ENCODE measurements at places on chromosomes 4 and X.

- DNase-seq = no peak
Observed at GRCh38 chr4:125663896-125664767, 349.4 kb downstream of the FAT4 start.

- DNase-seq = no peak
Observed at GRCh38 chr4:123469245-123469644, 72.7 kb downstream of the SPRY1 start.

GRCh38 chr4:10009861-10010500 lies 11.3 kb downstream of the SLC2A9 start:
- no peak for DNase-seq

- no peak for DNase-seq
Observed at GRCh38 chr4:82680834-82681233, 117.8 kb downstream of the SCD5 start.

DNA sequence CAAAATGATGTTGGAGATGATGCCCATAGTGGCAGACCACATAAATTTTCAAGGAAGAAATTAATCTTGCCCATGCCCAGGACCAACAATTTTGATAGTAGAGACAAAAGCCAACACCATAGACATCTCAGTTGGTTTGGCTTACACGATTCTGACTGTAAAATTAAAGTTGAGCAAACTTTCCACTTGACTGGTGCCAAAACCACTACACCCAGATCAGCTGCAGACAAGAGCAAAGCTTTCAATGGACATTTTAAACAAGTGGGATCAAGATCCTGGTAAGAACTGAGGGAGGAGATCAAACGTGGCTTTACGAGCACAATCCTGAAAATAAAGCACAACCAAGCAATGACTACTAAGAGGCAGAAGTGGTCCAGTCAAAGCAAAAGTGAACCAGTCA lies 90.7 kb downstream of the PAPSS1 start:
- DNase-seq = no peak

DNA sequence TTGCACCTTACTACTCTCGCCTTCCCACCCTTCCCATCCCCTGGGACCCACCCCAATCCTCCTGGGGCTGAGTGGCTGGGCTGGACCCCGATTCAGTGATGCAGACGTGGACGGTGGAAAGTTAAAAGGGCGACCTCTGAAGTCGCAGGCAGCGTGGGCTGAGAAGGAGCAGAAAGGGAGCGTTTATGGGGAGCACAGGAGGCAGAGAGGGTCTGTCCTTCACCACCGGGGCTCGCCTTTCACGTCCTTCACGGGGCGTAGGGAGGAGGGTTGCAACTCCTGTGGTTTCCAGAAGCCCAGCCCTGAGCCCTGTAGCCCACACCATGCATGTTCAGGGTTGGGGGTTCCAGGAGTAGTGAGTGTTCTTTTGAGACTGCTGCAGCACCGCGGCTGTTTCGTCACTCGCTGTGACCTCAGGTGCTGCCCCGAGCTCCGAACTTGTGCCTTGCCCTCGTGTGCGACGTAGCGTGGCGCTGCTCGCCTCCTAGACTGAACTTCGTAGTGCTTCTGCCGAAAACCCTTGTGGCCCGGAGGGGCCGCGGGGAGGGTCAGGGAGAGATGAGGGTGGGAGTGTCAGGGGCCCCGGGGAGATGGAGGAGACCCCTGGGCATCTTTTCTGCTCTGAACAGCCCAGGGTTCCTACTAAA lies 1.6 kb downstream of the NHS start:
- no peak for DNase-seq

- DNase-seq = no peak
Observed at GRCh38 chr4:76449362-76449767, 14.3 kb downstream of the SHROOM3 start.

DNA sequence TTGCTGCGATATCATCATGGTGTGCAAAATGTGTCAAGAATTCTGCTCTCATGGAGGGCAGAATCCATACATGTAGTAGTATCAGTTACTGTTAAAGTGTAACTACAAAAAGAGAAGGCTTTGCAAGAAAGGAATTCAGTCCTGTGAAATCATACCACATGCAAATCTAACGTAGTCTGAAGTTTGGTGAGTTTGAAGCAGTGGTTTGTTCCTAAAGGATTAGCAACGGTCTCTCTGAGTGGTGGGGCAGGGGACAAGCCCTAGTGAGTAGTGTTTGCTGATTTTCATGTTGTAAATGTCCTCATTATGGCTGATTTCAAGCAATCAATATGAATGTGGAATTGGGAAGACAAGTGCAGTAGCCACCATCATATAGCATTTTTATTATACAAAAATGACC lies 47.1 kb upstream of the CLNK start:
- no peak for DNase-seq

GRCh38 chr4:2402048-2402842 lies 16.2 kb downstream of the ZFYVE28 start:
- DNase-seq = no peak

GRCh38 chr4:36333303-36333877 lies 52.0 kb downstream of the DTHD1 start:
- DNase-seq = no peak

- DNase-seq = no peak
Observed at GRCh38 chr4:155624478-155624877, 42.2 kb upstream of the GUCY1A1 start.

GRCh38 chr4:80144676-80145470 lies 52.4 kb upstream of the PRDM8 start:
- no peak for DNase-seq

GRCh38 chrX:12770440-12770839 lies 20.8 kb upstream of the PRPS2 start:
- no peak for DNase-seq

GRCh38 chr4:113003841-113004240 lies 45.6 kb upstream of the ANK2 start:
- no peak for DNase-seq

- DNase-seq = no peak
Observed at GRCh38 chrX:17719711-17720110, 17.6 kb upstream of the SCML1 start.

GRCh38 chr4:121138039-121138825 lies 25.9 kb downstream of the TNIP3 start:
- DNase-seq = no peak

- no peak for DNase-seq
Observed at GRCh38 chr4:126614356-126614855, 1018.4 kb upstream of the INTU start.

GRCh38 chr4:40194602-40195161 lies 2.1 kb upstream of the RHOH start:
- DNase-seq = no peak

GRCh38 chr4:165682611-165683010 lies 190.4 kb upstream of the TLL1 start:
- no peak for DNase-seq

DNA sequence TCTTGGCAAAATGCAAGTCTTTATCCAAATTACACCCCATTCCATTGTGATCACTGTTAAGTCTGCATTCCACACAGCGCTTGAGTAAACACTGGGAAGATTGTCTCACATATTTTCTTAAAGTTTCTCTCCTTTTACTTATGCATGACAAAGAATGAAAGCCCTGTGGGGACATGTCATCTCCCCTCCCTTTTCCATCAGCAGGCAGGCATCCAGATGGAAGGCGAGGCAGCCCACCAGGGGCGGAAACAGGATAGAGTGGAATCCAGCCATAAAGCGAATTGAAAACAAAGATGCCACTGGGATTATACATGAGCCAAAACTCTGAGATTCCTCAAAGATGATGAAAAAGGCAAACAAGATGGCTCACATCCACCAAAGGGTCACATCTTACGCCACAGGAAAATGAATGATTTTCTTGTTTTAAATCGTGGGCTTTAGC lies 78.2 kb downstream of the AFAP1 start:
- DNase-seq = no peak

GRCh38 chr4:141074098-141074878 lies 59.0 kb downstream of the RNF150 start:
- no peak for DNase-seq

- no peak for DNase-seq
Observed at GRCh38 chr4:89411539-89412309, 104.1 kb upstream of the GPRIN3 start.

GRCh38 chr4:89898304-89898716 lies 3.7 kb downstream of the MMRN1 start:
- no peak for DNase-seq

GRCh38 chr4:36224972-36225903 lies 19.1 kb downstream of the ARAP2 start:
- no peak for DNase-seq

GRCh38 chrX:134821901-134822300 lies 163.6 kb upstream of the PLAC1 start:
- no peak for DNase-seq

DNA sequence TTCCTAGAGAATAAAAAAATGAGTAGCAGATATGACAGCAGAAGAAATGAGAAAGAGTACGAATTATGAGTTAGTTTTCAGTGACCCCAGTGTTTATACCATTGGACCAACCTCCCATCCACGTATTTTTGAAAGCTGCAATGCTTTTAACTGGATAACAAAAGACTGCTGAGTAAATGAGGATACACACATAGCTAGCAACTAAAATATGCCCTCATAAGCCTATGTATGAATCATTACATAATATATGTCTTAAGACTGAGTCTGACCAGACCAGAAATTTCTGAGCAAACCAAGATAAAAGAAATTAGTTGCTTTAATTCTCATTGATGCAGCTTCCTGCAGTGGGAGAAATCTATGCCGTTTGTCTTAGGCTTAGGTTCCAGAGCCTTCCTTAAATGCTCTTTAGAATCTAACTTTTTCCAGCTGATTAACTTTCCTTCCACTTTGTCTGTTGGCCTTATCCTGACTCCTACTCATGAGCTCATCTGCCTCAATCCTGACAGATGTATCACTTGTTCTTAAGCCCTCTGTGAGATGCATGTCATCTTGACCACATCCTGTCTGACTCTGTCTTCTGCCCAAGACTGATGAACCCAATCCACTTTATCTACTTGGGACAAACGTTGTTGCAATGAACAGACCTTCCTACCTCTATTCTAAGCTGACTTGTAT lies 301.4 kb upstream of the AADAT start:
- DNase-seq = no peak

DNA sequence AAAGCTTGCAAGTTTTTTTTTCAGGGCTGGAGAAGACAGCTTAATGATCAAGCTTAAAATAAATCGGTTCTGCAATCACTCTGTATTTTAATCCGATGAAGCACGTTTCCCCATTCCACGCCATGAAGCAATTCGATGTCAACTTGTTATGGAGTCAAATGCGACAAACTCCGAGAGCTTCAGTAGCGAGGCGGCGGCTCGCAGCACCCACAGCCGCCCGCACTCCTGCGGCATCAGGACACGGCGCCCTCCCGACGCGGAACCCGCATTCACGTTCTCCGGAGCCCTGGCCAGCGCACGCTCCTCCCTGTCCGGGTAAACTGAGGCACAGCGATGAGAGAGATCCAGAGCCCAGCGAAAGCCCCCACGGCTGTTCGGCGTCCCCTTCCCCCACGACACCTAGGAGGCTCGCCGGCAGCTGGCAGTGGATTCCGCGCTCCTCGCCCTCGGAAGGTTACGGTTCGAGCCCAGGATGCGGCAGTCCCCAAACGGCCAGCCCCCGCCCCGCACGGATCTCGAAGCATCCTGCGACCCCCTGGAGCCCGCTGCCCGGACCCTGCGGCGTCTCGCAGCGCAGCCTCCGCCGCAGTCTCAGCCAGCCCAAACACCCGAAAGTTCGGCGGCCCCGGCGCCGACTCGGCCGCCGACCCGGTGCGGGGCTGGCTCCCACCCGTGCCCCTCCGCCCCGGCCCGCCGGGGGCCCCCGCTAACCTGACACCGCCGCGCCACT lies 507 bp downstream of the MFAP3L start:
- DNase-seq = no peak

DNA sequence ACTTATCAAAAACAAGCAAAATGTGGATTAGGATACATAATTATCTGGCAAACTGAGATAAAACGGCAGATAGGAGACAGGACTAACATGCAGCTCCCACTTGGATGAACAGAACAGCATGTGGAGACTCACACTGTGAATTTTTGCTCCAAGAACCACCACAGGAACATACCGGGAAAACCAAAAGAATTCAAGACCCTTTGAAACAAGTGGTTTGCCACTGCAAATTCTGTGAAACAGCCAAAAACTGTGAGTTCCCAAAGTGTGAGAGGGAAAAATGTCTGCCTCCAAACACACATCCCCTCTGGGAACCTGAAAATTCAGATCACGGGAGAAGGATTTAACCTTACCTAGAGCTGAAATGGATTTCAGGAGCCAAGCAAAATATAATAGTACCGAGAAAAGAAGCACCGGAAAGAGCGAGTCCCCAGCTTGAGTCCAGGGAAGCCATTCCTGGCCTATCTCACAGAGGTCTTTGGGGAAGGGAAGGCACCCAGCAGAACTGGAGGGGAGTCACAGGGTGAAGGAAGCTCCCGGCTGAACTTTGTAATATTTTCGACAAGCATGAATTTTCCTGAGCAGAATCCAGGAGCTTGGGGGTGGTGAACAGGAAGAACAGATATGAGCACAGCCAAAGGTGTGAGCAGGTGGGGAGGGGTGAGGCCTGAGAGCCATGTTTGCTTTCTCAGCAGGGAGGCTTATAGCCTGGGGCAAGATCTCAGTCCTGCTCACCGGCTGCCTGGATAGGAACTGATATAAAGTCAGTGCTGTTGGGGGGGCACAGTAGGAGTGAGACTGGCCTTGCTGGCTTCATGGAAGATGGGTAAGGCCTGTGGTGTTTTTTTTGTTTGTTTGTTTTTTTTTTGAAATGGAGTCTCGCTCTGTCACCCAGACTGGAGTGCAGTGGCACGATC lies 23.9 kb downstream of the MANBA start:
- no peak for DNase-seq

- DNase-seq = no peak
Observed at GRCh38 chr4:10201381-10202223, 85.0 kb upstream of the WDR1 start.

GRCh38 chr4:53105313-53105712 lies 243.2 kb downstream of the RASL11B start:
- DNase-seq = no peak

DNA sequence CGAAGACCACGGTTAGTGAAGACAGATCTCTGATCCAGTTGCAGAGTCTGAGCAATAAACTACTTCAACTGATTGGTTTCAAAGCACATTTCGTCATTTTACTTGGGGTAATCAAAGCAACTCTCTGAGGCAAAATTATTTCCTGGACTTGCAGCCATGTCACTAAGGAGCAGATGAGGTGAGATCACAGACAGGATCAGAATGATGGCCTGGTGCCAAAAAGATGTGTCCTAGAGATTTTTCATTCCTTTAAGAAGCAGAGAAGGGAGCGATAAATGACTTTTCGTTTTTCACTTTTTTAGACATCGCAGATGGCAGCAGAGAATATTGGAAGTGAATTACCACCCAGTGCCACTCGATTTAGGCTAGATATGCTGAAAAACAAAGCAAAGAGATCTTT lies 83.9 kb downstream of the PTTG2 start:
- no peak for DNase-seq
